ENCODE measurements at places on chromosomes 3 and 15.

DNA sequence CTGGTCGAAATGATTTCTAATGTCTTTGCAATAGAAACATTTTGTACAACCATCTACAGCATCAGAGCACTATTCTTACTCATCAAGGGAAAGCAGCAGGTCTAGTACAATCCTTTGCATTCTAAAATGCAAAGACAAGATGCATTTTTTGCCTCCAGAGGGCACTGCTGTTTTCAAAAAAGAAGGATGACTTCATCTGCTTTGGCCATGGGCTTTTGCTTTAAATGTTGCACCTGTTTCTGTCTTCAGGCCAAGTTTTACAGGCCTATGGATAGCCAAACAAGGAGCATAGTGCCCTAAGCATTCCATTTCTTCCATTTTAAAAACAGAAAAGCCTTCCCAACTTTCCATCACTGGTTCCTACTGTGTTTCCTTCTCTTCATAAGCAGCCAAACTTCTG is 3.4 kb downstream of the PARP9 start:
- peak; percentile 77 for DNase-seq

- DNase-seq = peak; percentile 58
Observed at GRCh38 chr3:182795389-182795782, 2.1 kb downstream of the ATP11B start.

DNA sequence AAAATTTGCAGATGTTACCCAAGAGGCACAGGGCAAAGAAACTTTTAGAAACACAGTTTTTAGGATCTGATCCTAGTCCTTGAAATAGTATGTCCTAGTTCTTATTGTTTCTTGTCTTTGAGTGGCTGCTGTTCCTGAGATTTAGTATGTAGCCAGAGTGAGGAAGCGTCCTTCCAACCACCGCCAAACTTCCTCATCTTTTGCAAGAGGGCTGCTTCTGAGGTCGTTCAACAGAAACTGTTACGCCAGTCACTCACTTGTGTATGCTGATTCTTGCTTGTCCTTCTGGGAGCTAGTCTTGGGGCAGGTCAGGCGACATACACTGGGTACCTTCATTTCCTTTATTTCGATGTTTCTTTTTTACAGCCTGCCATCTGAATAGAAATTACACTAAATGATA is 577.3 kb upstream of the ZNF717 start:
- DNase-seq = no peak

DNA sequence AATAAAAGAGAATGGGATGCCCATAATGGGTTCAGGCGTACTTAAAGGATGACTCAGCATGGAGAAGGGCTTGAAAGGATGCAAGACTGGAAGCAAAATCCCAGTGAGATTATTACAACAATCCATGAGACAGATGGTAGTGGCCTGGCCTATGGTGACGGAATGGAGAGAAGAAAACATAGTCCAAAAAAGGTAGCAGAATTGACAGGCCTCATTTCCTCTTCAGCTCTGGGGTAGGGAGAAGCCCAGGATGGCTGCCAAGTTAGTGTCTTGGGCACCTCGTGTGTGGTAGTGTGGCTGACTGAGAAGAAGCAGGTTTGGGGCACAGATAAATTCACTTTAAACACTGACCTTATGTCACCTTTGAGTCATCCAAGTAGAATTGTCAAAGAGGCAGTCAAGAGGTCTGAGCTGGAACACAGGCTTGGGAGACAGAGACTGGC is 18.1 kb downstream of the MB21D2 start:
- no peak for DNase-seq

GRCh38 chr3:132405188-132405587 is 12.1 kb upstream of the DNAJC13 start:
- DNase-seq = no peak

GRCh38 chr3:183253528-183254486 is 754 bp downstream of the B3GNT5 start:
- peak; percentile 53 for DNase-seq

DNA sequence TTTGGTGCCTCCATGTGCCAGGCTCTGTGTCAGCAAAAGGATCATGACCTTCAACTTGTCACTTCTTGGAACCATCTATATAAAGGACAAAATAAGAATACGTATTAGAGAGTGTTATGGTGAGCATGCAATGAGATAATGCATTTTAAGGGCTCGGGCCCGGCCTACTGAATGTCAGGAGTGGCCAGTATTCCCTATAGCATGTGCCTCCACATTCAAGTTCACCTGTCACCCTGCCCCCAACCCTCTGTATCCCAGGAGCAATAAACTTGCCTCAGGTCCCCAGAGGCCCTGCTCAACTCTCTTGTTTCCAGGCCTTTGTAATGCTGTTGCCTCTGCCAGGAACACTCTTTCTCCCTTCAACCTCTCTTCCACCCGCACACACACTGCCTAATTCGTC is 90.2 kb upstream of the SLC6A11 start:
- DNase-seq = no peak

- no peak for DNase-seq
Observed at GRCh38 chr3:38600551-38600950, 48.9 kb downstream of the SCN5A start.

DNA sequence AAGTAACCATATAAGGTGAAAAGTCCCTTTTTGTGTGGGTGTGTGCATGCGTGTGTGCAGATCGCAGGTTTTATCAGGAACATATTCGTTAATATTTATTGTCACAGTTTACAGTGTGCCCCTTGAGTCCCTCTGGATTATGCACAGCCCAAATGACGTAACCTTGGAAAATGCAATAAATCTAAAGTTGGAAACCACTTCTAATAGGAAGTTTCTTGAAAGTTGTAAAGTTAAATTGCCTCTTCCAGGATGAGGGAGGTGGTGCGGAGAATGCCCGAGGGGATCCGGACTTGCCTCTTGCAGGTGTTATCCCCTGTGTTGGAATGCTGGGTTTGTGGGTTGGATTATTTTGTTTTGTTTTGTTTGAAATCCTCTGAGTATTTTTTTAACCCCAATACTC is 143.3 kb downstream of the CMSS1 start:
- no peak for DNase-seq

DNA sequence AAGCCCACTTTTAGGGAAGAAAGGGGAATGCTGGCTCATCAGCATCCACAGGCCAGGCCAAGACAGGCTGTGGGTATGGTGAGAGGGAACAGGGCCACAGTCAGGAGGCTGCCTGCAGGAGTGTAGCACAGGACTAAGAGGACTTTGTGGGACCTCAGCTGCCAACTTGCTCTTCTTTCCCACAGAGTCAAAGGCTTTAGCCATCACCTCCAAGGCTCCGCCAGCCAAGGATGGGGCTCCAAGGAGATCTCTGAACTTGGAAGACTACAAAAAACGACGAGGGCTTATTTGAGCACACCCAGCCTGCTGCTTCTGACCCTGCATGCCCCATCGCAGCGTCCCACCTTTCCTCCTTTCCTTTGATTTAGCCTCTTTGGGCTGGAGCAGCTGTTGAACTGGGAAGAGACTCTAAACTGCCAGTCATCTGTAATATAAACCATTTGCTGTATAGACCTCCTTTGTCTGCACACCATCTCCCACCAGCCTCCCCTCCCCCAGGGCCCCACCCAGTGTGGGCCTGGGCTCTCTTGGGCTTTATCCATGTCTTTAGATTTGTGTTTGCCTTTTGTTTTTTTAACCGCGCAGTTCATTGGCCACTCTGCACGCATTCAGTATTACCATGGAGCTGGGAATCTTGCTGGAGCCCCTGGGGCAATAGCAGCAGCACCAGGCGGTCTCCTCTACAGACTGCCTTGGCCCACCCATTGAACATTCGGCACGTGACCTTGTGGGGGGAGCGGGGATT is 13.1 kb upstream of the ITPKA start:
- no peak for DNase-seq
